Activated CD4-positive, alpha-beta memory T cell treated with anti-CD3 and anti-CD28 coated beads for 36 hours (primary cell): ENCODE measurements at places on chromosomes 13 and 19. TPM values are rescaled to one million over a fixed set of nuclear protein-coding genes. Genes with fewer than 3 reads are reported as not detected.

DNA sequence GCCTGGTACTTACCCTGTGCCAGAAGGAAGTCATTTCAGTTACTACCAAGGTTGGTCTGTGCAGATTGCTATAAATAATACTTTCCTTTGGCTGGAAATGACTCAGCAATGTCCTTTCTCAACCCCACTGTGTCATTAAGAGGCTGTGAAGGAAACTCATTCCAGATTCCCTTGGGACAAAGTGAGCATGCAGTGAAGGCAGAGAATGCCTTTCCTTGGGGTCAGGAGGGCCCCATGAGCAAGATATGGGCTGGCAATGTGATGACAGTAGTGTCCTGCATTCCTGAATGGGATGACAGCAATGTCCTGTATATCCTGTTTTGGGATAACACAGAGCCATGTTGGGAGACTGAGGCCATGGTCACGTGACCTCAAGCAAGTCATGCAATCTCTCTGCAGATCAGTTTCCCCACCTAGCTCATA lies 213.1 kb upstream of the TMTC4 start:
- DNase-seq, result no peak

GRCh38 chr13:34430294-34430693 lies 511.8 kb upstream of the NBEA start:
- no peak for DNase-seq

DNA sequence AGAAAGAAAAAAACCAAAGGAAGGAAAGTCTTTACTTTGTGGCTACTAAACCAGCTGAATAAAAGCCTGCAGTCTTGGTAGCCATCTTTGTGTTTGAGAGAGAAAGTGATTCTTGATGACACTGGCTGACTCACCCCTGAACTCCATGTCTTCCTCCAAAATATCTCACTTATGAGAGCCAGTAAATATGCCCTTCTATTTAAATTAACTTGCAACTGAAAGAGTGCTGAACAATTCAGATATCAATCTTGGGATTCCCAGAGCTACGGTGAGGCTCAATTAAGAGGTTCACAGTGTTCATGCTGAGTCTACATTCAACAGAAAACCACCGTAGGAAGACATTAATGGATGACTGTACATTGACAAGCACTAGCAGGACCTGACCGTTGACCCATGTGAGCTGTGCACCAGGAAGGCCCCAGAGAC lies 57.9 kb downstream of the KCTD12 start:
- DNase-seq, result peak; percentile 22

- no peak for DNase-seq
Observed at GRCh38 chr13:26716984-26717383, 43.6 kb downstream of the GPR12 start.

DNA sequence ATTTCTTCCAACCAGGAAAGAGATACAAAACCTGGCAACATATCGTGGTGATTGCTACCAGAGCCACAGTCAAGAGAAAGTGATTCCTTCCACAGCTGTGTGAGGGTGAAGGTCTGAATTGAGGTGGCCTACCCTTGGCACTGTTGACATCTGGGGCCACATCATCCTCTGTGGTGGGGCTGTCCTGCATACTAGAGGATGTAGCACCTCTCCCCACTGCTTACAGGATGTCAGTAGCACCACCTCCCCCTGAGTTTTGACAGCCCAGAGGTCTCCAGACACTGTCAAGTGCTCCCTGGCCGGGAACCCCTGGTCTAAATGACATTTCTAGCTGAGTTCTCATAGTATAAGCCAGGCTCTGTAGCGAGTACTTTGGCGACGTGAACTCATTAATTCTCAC lies 15.5 kb downstream of the PTGER1 start:
- peak; percentile 40 for DNase-seq

GRCh38 chr13:20331949-20332348 lies 99.8 kb upstream of the GJB6 start:
- no peak for DNase-seq

GRCh38 chr13:30145709-30146367 lies 161.5 kb downstream of the KATNAL1 start:
- peak; percentile 77 for DNase-seq

- peak; percentile 92 for DNase-seq
Observed at GRCh38 chr19:51338563-51339312, 3.2 kb downstream of the VSIG10L start.

DNA sequence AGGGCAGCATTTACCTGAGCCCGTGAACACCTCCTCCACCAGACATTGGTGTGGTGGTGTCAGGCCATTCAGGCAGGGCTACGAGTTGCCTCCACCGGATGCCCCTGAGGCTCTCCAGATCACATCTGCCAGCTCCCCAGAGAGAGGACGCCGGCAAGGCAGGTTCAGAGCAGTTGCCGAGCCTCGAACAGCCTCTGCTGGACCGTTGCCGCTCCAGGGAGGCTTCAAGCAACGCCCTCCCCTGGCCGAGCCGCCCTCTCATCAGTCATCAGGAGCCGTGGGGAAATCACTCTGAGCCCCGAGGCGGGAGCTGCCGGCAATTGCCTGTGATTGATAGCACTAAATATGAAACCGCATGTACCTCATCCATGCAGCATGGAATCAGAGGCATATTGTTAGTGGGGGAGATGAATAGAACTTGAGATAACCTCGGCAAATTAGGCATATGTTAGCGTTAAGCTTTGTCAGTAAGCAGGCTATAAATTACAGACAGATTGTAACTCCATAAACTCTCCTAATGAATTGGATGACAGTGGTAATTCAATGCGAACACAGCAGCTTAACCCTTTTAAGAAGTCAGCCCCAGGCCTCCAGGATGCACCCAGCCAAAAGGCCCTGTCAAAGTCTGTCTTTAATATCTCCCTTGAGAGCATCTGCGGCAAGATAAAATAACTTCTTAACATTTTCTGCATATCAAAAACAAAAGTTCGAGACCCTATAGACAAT lies 29.8 kb upstream of the SPACA7 start:
- peak; percentile 15 for DNase-seq

GRIN3B gene
- total RNA-seq, result not detected

- DNase-seq, result no peak
Observed at GRCh38 chr13:40770609-40770933, 419 bp downstream of the MRPS31 start.

PEAK3 gene
- total RNA-seq, result not detected

ZNF154 gene
- 0.48 TPM for total RNA-seq

DNA sequence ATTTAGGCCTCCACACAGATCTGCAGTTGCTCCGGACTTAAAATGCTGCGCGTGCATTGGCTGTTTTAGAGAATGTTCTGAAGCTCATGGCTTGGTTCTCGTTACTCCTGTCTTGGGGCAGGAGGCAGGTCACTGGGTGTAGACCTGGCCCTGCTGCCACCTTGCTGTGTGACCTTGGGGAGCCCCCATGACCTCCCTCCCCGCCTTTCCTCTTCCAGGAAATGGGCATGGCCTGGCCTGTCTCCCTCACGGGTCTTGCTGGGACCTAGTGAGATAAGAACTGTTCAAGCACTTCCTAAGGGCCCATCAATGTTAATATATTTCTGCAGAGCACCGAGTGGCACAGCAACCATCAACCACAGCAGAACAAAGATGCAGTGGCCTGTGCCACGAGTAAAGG lies 49.4 kb downstream of the KLF2 start:
- no peak for DNase-seq

ATXN8OS gene
- not detected for total RNA-seq

GRCh38 chr13:79995334-79995733 lies 345.6 kb downstream of the SPRY2 start:
- no peak for DNase-seq

PODNL1 gene
- 0.34 TPM for total RNA-seq

- DNase-seq, result no peak
Observed at GRCh38 chr19:10615429-10616023, 9.8 kb upstream of the SLC44A2 start.

- no peak for DNase-seq
Observed at GRCh38 chr19:46772170-46773017, 16.0 kb downstream of the SLC1A5 start.
